T-helper 2 cell (primary cell): ENCODE measurements at places on chromosomes 13 and 19.

GRCh38 chr19:50430888-50431342 is 1.8 kb upstream of the MYBPC2 start:
- DNase-seq = no peak

DNA sequence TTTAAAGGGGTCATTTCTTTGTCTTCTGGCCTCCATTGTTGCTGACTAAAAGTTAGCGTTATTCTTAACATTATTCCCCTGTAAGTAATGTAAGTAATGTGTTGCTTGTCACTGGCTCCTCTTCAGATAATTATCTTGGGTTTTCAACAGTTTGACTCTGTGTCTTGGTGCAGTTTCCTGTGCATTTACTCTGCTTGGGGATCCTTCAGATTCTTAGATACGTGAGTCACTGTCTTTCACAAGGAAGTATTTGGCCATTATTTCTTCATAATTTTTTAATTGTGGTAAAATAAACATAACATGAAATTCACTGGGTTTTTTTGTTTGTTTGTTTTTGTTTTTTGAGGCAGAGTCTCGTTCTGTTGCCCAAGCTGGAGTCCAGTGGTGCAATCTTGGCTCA is 13.5 kb upstream of the OR7D2 start:
- DNase-seq = no peak

DNA sequence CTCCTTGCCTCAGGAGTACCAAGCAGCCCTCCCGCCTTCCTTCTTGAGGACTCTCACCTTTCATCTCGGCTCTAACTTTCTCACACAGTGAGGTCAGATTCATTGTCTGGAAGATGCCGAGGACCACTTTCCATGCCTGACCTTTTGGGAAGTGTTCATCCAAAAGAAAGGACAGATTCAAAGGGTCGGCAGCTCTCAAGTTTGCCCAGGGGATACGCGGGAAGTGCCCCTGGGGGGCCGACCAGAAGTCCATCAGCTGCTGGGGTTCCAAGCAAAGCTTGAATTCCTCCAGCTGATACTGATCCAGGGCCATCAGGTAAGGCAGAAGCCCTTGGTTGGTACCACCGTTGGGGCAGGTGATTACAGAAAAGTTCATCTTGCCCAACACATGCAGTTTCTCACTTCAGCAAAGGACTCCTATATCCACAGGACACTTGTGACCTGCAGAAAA is at the start of gene NLRP13:
TSS of gene NLRP13 (minus strand) at position 401 of the 451 bp plus-strand sequence. CDS start at position 376, 25 bp downstream.
- no peak for DNase-seq

DNA sequence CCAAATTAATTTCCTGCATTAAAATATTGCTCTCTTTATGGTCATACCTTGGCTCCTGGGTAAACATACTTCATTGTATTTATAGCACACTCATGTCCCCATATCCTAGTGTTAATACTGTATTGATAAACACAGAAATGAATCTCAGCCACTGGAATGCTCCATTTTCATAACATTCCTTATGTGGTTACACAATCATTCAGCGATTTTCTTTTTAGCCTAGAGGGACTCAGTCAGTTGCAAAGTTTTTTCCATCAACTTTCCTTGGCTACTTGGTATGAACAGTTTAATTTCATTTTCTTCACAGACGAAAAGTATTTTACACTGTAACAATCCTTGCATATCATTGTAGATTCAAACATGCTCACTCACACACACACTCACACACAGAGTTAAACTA is 471.5 kb downstream of the FGF14 start:
- no peak for DNase-seq

- no peak for DNase-seq
These were observed 41.9 kb downstream of the RASA3 start for GRCh38 chr13:114090476-114090875.

GRCh38 chr13:94308832-94309231 is 170.7 kb downstream of the DCT start:
- no peak for DNase-seq

DNA sequence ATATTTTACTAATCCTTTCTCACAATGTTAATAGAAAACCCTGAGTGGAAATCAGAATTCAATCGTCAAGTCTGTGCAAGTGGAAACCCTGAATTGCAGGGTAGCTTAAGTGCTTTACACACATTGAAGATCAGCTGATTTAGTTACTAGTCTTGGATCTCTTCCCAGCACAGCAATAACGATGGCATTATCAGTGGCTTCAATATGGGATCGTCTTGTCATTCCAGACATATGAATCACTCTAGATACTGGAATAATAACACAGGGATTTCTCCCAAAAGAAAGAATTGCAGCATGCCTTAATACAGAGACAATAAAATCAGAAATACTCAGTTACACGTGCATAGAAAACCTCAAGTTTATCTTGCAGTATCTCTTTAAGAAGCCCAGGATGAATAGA is 12.6 kb upstream of the METTL21C start:
- no peak for DNase-seq

DNA sequence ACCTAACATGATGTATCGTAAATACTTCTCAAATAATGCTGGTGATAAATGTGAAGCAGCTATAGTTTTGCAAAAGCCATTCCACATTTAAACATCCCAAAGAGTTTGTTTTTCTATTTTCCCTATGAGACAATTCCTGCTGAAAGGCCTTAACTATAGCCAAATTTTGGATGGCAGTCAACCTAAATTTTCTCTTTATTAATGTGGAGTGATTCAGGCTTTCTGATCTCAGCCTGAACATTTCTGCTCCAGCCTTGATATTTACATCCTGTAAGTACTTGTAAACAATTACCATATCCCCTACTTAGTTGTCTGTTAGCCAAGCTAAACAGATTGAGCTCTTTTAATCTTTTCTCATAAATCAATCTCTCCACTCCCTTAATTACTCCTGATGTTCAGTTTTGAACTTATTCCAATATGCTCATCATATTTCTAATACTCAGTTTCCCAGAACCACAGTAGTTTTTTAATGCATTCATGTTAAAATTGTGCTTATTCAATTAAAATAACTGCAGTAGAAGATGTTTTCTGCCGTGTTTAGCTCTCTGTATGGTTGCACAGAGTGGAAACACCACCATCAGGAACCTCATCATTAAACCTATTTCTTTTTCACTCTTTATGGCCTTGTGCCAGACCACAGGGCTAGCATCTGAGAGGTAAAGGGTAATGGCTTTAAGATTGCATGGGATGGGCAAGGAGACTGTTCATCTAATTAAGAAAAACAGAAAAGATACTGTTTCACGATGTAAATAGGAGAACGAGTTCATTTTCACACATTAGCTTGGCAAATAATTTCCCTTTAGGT is 1235.2 kb upstream of the SLC10A2 start:
- no peak for DNase-seq

DNA sequence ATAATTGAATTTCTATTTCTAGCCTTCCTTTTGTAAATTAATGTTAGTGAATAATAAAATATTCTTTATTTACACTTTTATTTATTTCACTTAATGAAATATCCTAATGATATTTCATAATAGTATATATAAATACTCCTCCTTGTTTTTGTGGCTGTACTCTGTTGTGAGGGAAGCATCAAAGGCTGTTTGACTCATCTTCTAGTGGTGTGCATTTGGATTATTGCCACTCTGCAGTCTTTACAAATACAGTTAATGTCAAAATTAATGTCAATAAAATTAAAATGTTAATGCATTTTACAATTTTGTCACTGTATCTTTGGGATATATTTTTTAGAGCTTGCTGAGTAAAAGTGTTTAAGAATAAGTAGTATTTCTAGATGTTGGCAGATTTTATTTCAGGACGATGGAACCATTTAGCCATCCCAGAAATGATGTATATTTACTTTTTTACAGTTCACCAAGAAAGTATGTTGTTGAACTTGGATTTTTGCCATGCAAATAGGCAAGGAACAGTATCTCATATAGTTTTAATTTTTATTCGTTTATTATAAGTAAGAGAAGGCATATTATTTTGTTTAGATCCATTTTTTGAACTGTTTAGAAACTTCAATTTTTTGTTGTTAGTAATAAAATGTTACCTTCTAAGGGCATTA is 281.2 kb upstream of the SLITRK6 start:
- no peak for DNase-seq

DNA sequence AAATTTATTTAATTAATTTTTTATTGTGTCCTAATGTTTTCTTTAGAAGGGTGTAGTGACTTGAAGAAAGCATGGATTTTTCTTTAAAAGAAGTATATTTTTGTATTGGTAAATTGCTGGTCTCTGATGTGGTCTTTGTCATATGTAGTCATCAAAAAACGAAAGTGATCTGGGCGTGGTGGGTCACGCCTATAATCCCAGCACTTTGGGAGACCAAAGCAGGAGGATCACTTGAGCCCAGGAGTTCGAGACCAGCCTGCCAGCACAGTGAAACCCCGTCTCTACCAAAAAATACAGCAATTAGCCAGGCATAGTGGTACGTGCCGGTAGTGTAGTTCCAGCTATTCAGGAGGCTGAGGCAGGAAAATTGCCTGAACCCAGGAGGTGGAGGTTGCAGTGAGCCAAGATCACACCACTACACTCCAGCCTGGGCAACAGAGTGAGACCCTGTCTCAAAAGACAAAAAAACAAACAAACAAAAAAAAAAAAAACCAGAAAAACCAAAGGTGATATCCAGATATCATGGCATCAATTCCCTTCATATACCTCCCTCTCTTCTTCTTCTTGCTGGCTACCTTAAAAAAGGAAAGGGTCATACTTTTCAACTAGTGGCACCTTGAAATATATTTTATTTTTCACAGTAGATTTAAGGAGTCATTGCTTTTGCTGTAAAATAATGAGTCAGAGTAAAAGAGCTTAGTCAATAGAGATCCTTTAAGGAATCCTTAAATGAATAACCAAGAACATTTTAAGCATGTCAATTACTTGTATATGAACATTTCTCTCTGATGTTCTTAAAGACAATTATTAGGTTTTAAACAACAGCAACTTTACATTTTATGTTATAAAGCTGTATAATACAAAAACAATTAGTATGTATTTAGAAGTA is 19.9 kb downstream of the KCTD4 start:
- no peak for DNase-seq

GRCh38 chr13:78198821-78199220 is 280.2 kb upstream of the EDNRB start:
- DNase-seq = no peak

- no peak for DNase-seq
These were observed 12.9 kb downstream of the GZMM start for GRCh38 chr19:556611-557382.

- DNase-seq = no peak
These were observed 10.4 kb upstream of the GPR32 start for GRCh38 chr19:50759886-50760285.

DNA sequence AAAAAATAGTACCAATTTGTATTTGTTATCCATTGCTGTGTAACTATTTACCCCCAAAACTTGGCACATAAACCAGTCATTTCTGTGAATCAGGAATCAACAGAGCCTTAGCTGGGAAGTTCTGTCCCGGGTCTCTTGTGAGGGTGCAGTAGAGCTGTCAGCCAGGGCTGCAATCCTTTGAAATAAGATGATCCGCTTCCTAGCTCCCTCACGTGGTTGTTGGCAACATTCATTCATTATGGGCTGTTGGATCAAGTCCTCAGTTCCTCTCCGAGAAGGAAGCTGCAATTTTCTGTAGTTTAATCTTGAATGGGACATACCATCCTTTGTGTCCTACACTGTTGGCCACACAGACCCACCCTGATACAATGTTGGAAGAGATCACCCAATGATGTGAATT is 277.2 kb downstream of the SUCLA2 start:
- DNase-seq = no peak

- DNase-seq = no peak
These were observed 217.0 kb upstream of the OBI1 start for GRCh38 chr13:78875792-78876580.

- DNase-seq = no peak
These were observed 24.5 kb upstream of the CYP2A7 start for GRCh38 chr19:40906512-40906911.

- DNase-seq = no peak
These were observed 7.4 kb upstream of the IL17D start for GRCh38 chr13:20696073-20696472.

- DNase-seq = no peak
These were observed 867 bp downstream of the WBP4 start for GRCh38 chr13:41061914-41062837.

GRCh38 chr19:18985257-18985656 is 44.2 kb upstream of the HOMER3 start:
- DNase-seq = no peak

- DNase-seq = no peak
These were observed 1.2 kb downstream of the MTIF3 start for GRCh38 chr13:27449081-27449603.

- no peak for DNase-seq
These were observed 4.6 kb upstream of the CEACAM1 start for GRCh38 chr19:42532891-42533290.

GRCh38 chr13:60331249-60332012 is 65.6 kb upstream of the TDRD3 start:
- no peak for DNase-seq

DNA sequence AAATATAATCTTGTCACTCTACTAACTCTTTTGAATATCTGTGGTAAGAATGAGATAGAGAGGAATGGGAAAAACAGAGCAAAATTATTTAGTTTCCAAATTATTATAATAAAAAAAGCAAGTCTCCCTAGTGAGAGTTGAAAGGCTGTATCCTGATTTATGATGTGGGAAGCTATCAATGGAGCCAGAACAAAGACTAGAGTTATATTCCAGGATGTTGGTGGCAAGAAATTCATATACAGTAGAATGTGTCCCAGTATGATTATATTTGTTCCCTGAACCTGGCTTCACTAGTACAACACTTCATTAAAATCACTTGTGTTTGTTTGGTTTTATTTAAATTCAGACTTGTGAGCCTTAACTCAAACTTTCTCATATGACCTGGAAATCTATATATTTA is 630.3 kb downstream of the GPC5 start:
- DNase-seq = no peak

DNA sequence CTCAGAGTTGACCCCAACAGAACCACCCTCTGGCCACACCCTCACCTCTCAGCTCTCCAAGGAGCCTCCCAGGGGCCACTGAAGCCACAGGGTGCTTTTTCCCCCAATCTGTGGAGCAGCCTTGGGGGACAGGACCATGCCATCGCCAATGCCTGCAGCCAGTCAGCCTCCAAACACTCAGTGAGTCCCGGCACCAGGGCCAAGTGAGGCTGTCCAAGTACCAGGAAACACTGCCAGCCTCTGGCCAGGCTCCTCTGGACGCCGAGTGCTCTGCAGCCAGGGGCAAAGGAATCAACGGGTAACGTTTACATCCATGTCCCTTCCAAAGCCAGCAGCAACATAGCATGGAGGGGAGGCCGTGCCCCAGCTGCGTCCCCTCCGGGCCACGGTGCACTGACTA is 9.5 kb upstream of the COMP start:
- DNase-seq = no peak

- DNase-seq = no peak
These were observed 6.3 kb upstream of the FDX2 start for GRCh38 chr19:10321874-10322835.

DNA sequence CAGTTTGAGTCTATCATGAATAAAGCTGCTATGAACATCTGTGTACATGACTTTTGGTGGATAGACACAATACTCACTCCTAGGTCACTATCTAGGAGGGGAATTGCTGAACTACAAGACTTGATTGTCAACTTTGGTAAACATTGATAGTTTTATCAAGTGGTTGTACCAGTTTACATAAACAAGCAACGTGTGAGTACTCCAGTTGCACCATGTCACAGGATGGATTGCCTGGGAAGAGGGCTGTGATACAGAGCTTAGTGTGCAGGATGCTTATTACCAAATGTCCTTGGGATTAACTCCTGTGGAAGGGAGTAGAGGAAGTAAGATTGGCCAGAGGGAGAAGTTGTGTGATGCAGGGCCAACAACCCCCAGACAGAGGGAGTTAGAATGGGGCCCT is 37.7 kb downstream of the RAP2A start:
- DNase-seq = no peak
